Colonic mucosa (tissue), 4 donors: ENCODE measurements at places on chromosomes 4 and X.

DNA sequence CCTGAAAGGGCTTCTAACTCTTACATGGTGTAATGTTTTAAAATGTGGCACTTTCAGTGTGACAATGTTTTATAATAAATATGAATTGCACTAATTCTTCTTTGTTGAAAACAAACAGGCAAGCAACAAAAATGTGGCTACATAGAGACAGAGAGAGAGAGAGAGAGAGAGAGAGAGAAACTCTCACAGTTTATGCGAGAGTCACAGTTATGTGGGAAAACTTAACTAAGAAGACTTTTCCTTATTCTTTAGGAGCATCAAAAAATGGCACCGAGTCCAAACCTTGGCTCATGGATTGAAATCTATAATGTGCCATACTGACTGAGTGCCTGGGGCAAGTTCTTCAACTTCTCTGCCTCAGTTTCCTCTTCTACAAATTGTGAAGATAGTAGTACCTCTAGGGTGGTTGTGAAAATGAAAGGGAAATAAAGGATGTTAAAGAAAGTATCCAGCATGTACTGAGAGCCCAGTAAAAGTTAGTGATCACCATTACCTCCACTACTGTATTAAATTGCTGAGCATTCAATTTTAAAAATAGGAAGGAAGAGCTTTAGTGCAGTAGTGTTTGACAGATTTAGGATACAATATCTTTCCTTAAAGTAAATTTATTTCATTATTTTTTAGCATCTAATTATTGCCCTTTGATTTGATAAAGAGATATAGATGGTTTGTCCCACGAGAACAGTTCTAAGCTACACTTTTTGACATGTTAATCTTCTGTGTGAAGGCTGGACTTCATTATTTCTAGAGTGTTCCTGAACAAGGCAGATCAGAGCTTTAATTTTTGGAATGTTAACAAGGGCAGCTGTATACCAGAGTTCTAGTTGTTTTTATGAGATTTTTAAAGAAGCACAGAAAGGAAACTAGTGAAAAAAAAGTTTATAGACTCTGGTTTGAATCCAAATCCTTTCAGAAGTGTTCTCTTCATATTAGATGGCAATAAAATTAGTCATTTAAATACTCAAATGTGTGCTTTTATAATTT lies 187.5 kb upstream of the ANK2 start:
- DNase-seq, result no peak

GRCh38 chr4:48047421-48047844 lies 30.9 kb downstream of the NIPAL1 start:
- peak; percentile 36 for DNase-seq

- no peak for DNase-seq
Observed at GRCh38 chrX:140123446-140123845, 158.1 kb upstream of the CXorf66 start.

DNA sequence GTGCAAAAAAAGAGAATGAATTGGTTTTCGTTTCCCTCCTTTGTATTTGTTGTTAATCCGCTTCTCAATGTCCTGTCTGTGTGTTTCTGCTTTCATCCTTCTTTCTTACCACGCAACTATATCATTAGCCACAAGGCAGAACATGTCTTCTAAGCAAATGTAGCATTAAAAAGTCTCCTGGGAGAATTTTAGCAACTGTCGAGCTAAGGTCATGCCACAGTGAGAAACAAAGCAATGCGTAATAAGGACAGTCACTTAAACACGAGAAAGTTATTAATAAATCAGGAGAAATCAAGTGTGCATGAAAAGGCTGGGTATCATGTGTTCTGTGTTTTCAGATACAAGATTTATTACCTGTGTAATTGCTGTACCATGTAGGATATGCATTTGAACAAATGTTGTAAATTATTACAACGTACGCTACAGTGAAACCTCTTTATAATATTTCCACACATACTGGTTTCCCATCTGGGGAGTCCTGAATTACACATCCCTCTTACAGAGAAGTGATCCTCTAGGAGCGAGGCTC lies 890.8 kb downstream of the TRIML1 start:
- DNase-seq, result no peak

DNA sequence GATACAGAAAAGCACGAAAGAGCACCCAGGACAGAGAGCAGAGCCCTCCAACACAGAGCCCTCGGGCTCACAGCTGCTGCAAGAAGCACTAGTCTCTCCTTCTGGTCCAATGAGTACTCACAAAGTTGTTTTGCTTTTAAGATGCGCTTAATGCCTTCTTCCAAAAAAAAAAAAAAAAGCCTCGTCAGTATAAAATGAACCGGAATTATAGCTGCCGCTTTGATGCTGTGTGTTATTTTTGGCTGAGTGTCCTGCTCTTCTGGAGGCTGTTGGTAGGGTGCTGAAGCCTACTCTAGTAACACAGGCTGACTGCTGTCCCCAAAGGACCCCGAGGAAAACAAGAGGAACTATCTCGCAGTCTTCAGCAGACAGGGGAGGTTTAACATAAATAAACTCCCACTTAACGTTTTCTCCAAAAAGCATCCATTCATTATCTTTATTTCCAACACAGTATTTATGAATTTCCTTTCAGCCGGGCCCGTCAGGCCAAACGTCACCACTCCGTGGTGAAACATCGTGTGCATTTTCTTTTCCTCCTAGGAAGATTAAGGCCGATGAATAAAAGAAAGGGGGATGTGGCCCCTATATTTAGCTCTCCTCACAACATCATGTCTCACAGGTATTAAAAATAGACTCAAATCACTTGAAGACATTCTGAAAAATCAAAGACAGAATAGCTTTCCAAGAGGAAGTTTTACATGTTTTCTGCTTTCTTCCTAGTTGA lies 213.7 kb upstream of the PPARGC1A start:
- no peak for DNase-seq

DNA sequence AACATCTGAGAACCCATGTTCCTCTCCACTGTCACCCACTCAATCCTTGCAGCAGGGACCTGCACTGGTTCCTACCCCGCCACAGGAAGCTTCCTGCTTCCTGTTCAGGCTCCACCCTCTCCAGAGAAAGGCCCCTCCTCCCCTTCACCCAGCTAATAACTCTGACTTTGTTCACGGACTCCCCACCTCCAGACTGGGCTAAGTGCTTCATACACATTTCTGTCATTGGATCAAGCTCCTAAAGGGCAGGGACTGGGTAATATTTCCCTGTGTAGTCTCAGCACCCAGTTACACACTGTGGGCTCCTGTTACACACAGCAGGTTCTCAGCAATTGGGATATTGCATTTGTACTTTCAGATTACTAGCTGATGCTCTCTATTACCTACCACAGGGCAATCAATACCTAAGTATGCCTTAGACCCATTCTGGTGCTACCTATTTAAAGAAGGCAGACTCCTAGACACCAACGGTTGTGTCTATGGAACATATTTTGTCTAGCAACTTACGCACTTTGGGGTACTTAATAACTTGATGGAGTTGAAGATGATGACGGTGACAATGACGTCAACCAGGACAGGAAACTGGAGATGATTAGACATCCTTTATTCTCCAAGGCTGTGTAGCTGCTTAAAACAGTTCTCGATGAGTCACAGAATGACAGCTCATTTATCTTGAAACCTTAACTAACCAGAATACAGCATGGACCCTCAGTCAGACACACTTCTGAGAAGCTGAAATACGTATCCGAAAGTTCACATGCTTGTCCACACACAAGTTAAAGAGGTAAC lies 58.1 kb downstream of the MAML3 start:
- no peak for DNase-seq

- DNase-seq, result no peak
Observed at GRCh38 chr4:186137196-186137794, 32.8 kb downstream of the FAM149A start.

DNA sequence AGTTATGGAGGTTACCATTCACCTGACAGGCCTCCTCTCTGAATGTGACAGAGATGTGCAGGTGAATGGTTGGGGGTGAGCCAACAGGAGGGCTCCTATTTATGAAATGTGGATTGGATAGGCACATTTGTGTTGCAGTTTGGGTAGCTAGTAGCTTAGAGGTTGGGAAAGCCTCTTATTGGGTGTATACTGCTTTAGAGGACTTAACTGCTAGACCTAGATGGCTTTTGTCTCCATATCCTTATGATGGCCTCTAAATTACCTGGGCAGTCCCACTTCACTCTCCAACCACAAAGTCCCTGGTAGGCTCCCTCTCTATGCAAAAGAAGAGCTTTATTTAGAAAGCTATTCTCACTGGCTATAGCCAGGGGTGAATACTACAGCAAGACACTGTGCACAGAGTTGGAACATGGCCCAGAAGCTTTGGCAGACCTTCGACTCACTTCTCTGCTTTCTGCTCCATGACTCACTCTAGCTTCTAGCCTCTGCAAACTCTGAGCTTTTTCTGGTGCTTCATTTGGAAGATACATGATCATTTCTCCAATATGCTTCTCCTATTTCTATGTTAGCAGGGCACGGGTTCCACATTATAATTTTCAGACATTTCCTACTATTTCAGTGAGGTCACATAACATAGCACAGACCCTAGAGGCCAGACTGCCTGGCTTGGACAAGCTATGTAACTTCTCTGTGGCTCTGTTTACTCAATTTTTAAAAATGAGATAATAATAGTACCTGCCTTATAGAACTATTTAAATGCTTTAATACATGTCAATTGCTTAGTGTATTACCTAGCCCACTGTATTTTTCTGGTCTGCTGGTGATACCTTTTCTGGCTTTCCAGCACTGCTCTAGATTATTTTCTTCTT lies 6.0 kb upstream of the VGLL1 start:
- DNase-seq, result peak; percentile 44

GRCh38 chr4:21765810-21766407 lies 182.7 kb downstream of the KCNIP4 start:
- DNase-seq, result peak; percentile 43

GRCh38 chrX:105297041-105297440 lies 76.5 kb upstream of the TEX13A start:
- DNase-seq, result no peak

- DNase-seq, result no peak
Observed at GRCh38 chr4:86557526-86557925, 36.6 kb upstream of the PTPN13 start.

- DNase-seq, result peak; percentile 50
Observed at GRCh38 chr4:169060391-169061091, 50.5 kb upstream of the CBR4 start.

GRCh38 chr4:1543561-1543960 lies 137.3 kb upstream of the NKX1-1 start:
- DNase-seq, result no peak

DNA sequence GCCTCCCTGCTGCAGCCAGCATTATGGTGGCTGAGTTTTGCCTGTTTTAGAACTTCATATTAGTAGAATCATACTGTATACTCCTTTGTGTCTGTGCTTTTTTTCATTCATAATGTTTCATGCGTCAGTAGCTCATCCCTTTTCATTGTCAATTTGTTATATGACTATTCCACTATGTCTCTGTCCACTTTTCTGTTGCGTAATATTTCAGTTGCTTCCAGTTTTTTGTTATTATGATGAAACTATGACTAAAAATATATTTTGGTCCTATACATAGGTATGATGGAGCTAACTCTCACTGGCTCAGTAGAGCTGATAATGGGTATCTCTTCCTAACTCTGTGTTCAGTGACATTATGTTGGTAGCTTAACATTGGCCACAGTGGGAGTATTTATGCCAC lies 48.3 kb downstream of the DMP1 start:
- no peak for DNase-seq

DNA sequence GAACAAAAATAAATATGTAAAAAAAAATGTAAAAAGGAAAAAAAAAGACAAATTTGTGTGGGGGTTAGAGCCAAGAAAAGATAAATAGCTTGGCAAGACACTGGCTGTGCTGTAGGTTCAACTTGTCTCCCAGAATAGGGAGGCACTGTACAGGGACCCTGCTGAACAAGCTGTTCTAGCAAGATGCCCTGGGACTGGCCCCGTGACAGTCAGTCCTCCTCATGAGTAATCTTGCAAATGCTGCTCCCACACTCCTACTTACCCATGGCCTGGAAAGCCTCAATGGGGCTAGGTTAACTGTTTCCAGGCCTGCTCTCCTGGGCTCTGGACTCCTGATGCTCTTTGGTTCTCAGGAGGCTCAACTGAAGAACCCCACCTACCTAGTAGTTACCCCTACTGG lies 106.8 kb downstream of the ATG4A start:
- DNase-seq, result no peak

DNA sequence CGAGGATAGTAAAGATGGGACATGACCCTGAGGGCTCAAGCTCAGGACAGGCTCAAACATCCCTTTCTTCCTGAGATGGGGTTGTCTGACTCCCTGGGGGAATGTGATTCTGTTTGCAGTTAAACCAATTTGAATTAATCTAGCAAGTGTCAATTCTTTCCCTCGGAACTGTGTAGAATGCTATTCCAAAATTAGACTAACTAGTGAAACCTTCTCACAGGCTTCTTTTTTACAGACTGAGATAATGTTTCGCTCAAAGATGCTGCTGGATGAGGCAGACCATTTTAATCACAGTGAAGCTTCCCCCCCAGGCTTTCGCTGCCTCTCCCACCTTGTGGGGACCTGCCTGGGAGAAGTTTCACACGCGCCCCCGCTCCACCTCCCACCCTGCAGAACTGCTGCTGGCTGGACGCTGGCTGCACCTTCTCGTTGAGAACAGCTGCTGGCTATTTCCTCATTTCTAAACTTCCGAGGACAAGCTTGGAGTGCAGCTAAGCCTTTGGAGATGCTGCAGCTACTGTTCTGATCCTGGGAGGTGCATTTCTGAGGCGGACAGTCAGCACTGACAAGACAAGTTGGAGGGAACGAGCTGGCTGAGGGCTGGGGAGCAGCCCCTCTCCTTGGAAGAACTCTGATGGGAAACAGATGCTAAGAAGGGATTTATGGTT lies 297.8 kb downstream of the RAPGEF2 start:
- DNase-seq, result no peak

DNA sequence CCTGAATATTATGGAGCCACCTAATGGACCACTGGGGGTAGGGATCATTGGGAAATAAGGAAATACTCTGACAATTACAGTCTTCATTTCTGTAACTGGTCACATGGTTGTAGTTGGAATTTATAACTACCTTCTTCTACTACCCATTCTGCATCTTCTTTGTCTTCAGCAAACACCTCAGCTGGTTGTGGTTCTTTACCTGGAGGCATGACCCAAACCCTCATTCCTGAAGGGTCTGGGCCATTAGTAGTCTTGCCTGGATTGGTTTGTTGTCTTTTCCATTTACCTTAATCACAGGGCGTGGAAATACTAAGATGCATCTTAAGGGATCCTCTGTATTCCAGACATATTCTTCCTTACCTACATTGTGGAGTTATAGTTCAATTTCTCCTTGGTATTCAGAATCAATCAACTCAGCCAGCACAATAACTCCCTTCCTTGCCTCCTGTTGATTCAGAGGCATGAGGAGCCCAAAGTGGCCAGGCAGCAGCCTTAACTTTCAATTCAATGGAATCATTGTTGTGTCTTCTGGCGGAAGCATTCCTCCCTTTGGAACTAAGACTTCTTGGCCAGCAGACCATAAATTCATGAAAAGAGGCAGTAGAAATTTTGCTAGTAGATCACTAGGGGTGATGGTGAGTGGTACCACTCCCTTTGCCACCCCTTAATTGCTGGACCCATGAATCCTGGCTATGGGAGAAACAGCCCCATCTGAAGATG lies 75.7 kb upstream of the RAP2C start:
- DNase-seq, result no peak

GRCh38 chr4:147928400-147928799 lies 196.5 kb downstream of the ARHGAP10 start:
- no peak for DNase-seq
